ENCODE measurements at places on chromosomes 5 and 9.

- no peak for DNase-seq
These were observed 23.5 kb downstream of the NTNG2 start for GRCh38 chr9:132185073-132186009.

GRCh38 chr5:148002451-148002850 is 61.3 kb upstream of the SPINK5 start:
- no peak for DNase-seq

- DNase-seq: no peak
These were observed 19.1 kb downstream of the TPPP start for GRCh38 chr5:673831-674629.

DNA sequence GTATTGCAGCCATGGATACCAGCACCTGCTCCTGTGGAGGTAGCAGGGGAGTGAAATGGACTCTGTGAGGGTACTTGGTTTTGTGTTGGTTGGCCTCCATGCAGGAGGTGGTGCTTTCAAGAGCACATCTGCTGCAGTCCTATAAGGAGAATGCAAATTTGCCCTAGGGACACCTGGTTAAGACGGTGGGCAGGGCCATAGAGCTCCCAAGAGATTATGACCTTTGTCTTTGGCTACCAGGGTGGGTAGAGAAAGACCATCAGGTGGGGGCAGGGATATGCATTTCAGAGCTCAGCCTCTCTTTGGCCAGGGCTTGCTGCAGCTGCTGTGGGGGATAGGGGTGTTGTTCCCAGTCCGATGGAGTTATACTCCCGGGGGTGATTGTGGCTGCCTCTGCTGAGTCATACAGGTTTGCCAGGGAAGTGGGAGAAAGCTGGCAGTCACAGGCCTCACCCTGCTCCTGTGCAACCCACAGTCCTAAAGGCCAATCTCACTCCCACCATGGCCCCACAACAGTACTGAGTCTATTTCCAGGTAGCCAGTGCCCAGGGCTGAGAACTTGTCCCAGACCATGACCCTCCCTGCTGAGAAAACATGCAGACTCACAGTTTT is 14.0 kb upstream of the PDLIM4 start:
- no peak for DNase-seq

DNA sequence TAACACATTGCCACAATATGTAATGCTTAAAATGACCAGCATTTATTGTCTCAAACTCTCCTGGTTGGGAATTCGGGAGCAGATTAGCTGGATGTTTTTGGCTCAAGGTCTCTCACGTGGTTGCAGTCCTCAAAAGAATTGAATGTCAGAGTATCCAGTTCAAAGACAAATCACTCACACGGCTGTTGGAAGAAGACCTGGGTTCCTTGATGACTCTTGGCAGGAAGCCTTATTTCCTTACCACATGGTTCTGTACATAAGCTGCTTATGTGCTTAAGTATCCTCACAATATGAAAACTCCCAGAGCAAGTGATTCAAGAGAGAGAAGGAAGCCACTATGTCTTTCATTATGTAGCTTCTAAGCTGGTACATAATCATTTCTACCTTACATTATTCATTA is 230.3 kb upstream of the PTPRD start:
- DNase-seq: no peak

DNA sequence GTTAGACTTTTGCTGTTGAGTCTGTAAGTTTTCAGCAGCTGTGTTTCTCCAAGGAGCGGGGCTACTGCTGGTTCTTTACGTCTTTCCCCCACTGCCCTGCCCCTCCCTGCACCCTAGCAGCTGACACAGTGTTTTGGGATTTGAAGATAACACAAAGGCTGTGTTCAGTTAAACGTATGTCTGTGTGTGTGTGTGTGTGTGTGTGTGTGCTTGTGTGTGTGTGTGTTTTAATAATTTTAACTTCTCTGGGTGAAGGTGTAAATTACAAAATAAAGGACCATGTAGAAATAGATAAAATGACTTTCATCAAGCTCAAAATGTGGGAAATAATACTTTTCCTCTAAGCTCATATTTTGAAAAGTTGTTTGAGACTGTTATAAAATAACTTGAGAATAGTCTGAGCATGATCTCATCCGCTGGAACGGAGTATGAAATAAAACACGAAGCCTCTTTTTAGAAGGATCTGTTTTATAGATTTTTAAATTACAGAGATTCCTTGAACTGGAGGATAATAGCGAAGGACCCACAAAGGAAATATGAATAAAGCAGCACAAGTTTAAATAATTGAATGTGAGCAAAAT is 10.9 kb downstream of the ABL1 start:
- no peak for DNase-seq

- DNase-seq: peak; percentile 88
These were observed at the start of the genes MBLAC2 and POLR3G for GRCh38 chr5:90474235-90475107. Gene MBLAC2, minus strand, starts transcription at chr5:90474771. Its CDS starts 479 bp downstream, at chr5:90474292. Gene POLR3G, plus strand, starts transcription at chr5:90474864. Its CDS starts 10,704 bp downstream, at chr5:90485568.

DNA sequence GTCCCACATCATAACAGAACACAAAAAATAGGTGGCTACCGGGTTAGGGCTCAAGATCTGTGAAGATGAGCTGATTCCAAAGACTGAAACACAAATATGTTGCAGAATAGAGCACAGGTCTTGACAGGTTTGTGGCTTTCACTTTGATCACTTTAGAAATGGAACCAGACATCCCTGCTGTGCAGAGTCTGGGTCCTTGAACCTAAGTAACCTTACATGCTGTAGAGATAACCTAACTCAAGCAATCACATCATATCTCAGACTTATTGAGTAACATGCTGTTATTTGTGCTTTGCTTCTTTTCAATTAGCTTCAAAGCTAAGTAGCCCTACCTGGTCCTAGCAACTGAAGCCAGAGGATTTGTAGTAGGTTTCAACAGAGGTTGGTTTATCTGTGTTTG is 24.3 kb downstream of the FBXW2 start:
- no peak for DNase-seq

DNA sequence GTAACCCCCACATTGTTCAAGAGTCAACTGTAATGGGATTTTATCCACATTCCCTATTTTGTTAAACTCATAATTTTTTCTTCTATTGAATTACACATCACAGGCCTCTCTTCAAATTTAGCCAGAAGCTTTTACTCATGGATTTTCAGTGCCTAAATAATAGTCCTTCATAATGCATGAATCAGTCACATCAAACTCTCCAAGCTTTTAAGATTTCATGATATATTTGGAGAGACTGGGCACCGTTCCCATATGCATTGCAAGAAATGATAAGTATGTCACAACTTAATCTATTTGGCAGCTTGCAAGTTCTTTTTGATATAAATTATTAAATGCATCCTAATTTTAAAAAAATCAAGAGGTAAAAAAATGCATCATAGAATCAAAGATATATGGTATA is 465.9 kb downstream of the DMAC1 start:
- no peak for DNase-seq

DNA sequence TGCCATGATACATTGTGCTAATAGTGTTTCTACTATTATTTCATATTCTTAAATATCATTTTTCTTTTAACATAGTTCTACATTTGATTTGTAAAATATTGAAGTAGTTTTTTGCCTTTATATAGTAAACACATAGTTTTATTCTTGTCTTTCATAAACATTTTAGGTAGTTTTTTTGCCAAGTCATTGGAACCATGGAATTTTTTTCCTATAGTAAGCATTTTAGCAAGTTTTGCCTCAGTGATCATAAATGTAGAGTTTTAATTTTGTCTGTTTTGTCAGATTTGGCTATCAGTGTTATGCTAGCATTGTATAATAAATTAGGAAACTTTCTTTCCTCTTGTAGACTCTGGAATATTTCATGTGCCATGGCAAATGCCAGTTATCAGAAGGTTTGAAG is 137.1 kb upstream of the LPAR1 start:
- no peak for DNase-seq

DNA sequence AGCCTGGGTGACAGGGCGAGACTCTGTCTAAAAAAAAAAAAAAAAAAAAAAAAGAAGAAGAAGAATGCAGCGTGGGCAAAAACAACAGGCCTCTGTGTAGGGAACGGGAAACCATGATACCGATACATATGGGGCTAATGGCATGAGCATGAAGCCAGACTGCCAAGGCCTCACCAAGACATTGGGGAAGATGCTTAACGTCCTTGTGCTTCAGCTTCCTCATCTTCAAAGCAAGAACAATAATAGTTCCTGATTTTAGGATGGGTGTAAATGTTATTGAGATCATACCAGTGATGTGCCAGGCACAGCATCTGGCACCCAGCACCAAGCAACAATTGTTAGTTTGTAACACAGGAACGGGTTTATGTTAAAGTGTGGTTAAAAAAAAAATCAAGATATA is 51.4 kb downstream of the NEURL1B start:
- no peak for DNase-seq

DNA sequence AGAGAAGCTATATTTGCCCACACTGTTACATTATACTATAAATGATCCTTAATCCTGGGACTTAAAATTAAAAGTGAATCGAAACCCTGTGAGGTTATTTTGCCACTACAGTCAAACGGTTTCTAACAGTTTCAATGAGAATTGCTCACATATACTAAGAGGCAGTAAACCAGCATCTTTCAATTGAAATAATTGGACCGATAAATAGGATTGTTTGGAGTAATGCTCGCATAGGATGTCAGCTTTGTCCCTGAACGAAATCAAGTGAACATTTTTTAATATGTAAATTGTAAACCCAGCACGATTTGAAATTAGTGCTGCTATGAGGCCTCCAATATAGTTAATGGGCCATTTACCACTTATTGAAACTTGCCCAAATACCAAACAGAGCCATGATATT is 60.5 kb downstream of the ELAVL2 start:
- DNase-seq: no peak

DNA sequence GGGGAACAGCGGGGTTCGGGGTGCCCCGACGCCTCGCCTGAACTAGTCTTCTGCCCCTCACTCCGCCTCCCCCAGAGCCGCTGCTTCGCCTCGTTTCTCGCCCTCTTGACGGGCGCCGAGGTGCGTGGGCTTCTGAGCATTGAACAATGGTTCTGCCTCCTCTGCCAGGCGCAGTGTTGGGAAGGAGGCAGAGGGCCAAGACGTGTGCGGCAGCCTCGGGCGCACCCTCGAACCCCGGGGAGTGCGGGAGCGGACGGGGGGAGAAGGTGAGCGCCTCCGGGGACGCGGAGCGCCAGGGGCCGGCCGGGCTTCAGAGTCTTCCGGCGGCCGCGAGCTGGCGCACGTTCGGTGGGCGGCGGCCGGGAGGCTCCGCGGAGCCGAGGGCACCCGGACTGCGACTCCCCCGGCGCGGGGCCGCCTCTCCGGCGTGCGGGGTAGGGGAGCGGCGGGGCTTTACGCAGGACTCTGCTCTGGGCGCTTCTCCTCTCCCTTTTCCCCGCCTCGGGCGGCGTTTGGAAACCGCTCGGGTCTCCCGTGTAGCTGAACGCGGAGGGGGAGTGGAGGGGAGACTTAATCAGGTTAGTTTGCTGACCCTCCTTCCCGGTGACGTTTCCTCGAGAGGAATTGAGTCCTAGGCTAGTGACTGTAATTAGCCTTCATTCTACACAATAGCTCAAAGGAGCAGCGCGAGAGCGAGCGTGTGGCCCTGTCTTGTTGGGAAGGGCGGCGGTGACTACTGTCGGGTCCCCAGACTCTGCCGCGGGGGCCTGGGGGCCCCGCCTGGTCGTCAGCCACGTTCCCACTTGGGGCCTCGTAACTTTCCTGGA is 1.1 kb downstream of the VLDLR start:
- no peak for DNase-seq

DNA sequence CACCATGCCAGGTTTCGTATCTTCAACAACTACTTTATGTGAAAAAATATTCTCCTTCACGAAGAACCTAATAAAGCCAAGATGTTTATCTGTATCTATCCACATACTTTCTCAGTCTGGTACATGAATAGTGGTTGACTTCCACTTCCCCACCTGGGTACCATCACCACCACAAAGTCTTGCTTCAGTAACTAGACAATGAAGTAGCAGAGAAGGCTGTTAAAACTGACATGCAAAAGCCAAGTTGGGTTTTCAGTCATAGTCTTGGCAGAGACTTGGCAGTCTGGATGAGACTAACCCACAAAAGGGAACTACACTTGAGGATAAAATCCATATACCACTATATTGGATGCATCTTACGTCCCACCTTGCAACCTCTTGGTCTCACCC is 5.0 kb downstream of the P4HA2 start:
- no peak for DNase-seq

GRCh38 chr9:128099932-128100491 is 27.5 kb downstream of the PTGES2 start:
- no peak for DNase-seq

GRCh38 chr5:90307782-90308181 is 101.8 kb downstream of the CETN3 start:
- DNase-seq: no peak

DNA sequence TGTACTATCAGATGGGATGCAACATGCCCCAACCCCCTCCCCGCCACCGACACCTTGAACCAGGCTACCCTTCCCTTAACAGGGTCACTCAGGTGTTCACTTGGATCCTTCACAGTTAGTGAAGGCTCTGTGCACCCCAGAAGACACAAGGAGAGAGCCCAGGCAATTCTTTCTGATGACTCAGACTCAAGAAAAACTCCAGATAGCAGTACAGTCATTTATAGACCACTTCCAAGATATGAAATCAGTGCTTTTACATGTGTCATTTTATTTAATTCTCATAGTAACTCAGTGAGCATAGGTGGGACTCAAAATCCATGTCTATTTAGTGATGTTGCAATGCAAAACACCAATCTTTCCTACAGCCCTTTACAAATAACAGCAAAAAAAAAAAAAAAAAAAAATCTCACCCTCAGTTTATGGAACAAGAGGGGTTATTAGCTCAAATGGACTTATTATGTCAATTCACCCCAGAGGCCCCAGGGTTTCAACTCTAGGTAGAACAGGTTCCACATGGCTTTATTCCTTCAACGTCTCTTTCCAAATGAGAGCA is 71.9 kb downstream of the FOXD1 start:
- no peak for DNase-seq

DNA sequence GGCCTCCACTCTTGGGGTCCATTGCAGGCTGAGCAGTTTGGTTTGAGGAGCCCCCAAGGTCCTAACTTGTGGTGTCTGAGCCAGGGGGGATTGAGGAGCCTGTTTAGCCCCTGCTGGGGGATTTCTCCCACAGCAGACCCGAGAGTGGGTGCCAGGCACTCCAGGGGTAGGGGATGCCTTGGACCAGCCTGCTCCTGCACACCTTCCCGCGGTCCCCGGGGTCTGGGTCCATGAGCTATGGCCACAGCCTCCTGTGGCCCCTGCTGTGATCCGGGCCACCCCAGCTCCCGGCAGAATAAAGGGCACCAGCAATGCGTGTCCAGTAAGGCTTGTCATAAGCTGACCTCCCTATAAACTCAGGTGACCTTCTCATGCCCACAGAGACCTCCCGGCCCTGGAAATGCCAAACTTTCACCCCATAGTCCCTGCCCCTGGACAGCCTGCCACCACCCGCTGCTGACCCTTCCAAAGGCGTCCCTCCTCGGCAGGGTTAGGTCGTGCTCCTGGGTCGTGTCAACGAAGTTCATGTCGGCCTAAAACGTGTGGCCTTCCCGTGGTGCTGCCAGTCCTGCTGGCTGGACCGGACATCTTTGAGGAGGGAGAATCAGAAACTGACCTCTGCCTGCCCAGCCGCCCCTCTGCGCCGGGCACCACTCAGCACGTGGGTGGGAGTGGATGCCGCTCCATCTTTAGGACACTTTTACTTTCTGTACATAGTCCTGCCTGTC is 137.6 kb downstream of the MRPL36 start:
- peak; percentile 1 for DNase-seq

- DNase-seq: no peak
These were observed 603.6 kb downstream of the IRX1 start for GRCh38 chr5:4199049-4199841.
